Fibroblast of villous mesenchyme (primary cell): ENCODE measurements at places on chromosomes 5 and 9. TPM values are rescaled to one million over a fixed set of nuclear protein-coding genes. Genes with fewer than 3 reads are reported as not detected.

Gene GCNT1
- total RNA-seq = 2.6 and 9.9 TPM in 2 replicates

Gene DBH
- not detected in 2 replicates for total RNA-seq

Gene PPP1R2B
- total RNA-seq = under 0.01 TPM in 2 replicates

Gene SLC46A2
- not detected in 2 replicates for total RNA-seq

Gene FOXD1
- total RNA-seq = 2.2 and 6.1 TPM in 2 replicates

Gene NR5A1
- not detected in 2 replicates for total RNA-seq

Gene TMC1
- under 0.01 and 1.3 TPM in 2 replicates for total RNA-seq

Gene SH3TC2
- total RNA-seq = 3.9 and 13.4 TPM in 2 replicates

Gene QSOX2
- 11.3 and 15.1 TPM in 2 replicates for total RNA-seq

Gene FCN2
- not detected in 2 replicates for total RNA-seq

Gene PTCH1
- 1.7 and 2.9 TPM in 2 replicates for total RNA-seq

Gene OR5C1
- not detected in 2 replicates for total RNA-seq

Gene IFNA13
- not detected in 2 replicates for total RNA-seq

Gene SHC3
- 7.4 and 11.7 TPM in 2 replicates for total RNA-seq

Gene STK32A
- total RNA-seq = 0.97 and 2.2 TPM in 2 replicates

Gene TAF11L5
- total RNA-seq = not detected in 2 replicates

Gene OR1J2
- 0.32 and 0.43 TPM in 2 replicates for total RNA-seq

Gene TMEM171
- total RNA-seq = 4.5 and 13.4 TPM in 2 replicates

Gene TLN1
- total RNA-seq = 369 and 428 TPM in 2 replicates

Gene OR1N2
- not detected in 2 replicates for total RNA-seq

Gene ADAMTS2
- 30.2 and 44.5 TPM in 2 replicates for total RNA-seq

Gene SLCO6A1
- under 0.01 and 0.32 TPM in 2 replicates for total RNA-seq

Gene C9orf85
- 9.7 and 16.4 TPM in 2 replicates for total RNA-seq

Gene HNRNPK
- total RNA-seq = 465 and 522 TPM in 2 replicates

Gene NRARP
- under 0.01 and 0.32 TPM in 2 replicates for total RNA-seq

Gene OR1Q1
- total RNA-seq = not detected in 2 replicates

Gene EGFLAM
- total RNA-seq = 3.0 and 5.5 TPM in 2 replicates

Gene IFNA2
- total RNA-seq = not detected in 2 replicates

Gene GCNT4
- total RNA-seq = 10.6 and 46.2 TPM in 2 replicates

Gene ALDH1A1
- total RNA-seq = 161 and 450 TPM in 2 replicates

Gene SYNPO
- 7.3 and 10.6 TPM in 2 replicates for total RNA-seq

Gene SNCB
- not detected in 2 replicates for total RNA-seq

Gene ITGA2
- total RNA-seq = 16.4 and 35.0 TPM in 2 replicates

Gene OR13C5
- not detected in 2 replicates for total RNA-seq

Gene GLRA1
- total RNA-seq = not detected in 2 replicates

Gene NTRK2
- not detected in 2 replicates for total RNA-seq

Gene SPINK4
- total RNA-seq = not detected in 2 replicates

Gene STC2
- total RNA-seq = 157 and 195 TPM in 2 replicates

Gene GPR21
- total RNA-seq = 1.9 and 3.0 TPM in 2 replicates

Gene DNAJB5
- 16.1 and 18.1 TPM in 2 replicates for total RNA-seq

Gene UBE2QL1
- total RNA-seq = not detected in 2 replicates

Gene CACNA1B
- under 0.01 and 0.43 TPM in 2 replicates for total RNA-seq

Gene TPD52L3
- not detected in 2 replicates for total RNA-seq
